ENCODE measurements at places on chromosomes 4 and X.

DNA sequence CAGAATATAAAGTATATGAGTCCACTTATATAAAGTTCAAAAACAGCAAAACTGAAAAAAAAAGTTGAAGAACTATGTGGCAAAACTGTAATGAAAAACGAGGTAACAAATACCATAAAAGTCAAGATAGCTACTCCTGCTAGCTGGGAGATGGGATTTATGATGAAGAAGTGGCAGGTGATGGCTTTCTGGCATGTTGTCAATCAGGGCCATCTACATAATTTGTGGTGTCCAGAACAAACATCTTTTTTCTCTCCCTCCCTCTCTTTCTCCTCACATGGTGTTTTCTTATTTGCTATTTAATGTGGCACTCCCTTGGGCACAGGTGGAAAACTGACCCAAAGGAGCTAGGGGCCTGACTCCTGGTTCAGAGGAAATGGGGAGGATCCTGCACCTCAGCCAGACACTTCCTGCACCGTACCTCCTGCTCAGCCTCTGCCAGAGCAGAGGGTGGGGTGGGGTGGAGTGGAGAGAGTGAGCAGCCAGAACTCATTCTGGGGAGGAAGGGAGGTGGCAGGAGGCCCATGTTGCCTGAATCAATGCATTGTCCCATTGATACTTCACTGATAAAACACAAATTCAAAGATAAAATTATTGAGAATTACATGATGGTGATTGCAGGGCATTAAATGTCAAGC lies 5.3 kb upstream of the SAP30 start:
- DNase-seq = no peak

DNA sequence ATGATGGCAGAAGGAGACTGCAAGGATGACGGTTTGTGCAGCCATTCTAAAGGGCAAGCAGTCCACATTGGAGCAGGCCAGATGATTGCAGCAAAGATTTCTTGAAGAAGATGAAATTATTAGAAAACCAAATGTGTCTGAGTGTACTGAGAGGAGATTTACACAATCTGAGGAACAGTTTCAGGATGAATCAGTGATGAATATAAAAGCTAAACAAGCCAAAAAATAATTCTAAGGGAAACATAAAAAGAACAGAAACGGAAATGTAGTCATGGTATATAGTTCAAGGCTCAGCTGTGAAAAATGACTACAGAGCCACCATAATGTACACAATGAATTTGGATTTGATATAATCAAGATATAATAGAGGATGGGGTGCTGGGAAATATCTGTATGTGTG lies 168.5 kb downstream of the PDGFC start:
- DNase-seq = no peak

DNA sequence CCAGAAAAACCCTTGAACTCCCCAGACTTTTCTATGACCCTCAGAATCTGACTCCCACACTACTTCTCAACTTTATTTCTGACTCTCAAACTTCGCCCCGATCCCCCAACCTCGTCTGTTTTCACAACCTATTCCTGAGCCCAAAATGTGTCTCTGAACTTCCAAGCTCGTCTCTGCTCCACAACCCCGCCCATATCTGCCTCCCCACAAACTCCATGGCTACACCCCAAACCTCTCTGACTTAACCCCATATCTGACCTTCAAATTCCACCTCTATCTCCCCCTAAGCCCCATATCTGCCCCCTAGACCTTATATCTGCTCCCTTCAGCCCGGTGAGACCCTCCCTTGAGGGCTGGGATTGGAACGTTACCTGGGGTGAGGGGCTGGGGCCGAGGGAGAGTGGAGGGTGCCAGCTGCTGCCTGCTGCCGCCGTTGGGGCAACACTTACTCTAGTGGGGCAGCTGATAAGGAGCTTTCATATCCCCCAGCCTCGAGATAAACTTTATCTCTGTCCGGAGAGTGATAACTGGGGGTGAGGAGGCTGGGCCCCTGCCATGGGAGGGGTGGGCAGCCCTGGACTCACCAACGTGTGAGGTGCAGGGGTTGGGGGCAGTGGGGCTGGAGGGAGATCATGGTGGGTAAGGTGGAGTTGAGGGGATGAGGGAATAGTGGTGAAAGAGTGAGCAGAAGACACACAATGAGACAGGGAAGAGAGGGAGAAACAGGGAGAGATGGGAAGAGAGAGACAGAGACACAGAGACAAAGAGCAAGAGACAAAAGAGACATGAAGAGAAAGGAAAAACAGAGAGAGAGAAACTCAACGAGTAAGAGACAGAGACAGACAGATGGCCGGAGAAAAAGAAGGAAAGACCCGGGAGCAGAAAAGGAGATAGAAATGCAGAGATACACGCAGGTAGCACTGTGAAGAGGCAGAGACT lies 1.4 kb downstream of the GATA1 start:
- DNase-seq = no peak

GRCh38 chr4:86876894-86877685 lies 15.1 kb downstream of the C4orf36 start:
- DNase-seq = no peak

DNA sequence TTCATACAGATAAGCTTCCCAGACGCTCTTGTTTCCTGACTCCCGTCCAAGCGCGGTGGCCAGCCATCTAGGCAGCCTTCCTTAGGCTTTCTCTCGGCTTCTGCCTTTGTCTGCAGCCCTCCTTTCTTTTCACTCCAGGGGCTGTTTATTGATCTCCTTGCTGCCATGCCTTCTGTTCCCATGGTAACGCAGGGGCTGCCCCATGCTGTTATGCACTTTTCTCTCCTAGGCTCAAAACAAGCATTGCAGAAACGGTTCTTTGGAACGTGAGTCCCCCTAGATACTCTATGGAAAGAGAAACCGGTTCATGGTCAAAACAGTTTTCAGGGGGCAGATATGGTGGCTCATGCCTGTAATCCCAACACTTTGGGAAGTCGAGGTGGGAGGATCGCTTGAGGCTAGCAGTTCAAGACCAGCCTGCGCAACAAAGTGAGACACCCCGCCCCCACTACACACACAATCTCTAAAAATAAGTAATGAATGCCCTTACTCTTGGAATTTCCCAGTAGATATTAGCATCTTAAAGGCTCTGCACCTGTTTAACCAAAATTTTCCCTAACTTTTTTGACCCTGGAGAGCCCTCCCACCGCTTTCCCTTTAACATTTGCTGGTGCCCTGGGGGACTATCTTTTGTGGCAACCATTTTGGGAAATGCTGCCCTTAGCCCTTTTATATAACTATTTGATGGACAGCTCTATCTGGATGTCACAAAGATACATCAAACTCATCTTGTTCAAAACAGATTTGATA lies 53.9 kb upstream of the ZNF157 start:
- no peak for DNase-seq
